Urinary bladder (tissue), 4 donors: ENCODE measurements at places on chromosomes 1 and 21.

DNA sequence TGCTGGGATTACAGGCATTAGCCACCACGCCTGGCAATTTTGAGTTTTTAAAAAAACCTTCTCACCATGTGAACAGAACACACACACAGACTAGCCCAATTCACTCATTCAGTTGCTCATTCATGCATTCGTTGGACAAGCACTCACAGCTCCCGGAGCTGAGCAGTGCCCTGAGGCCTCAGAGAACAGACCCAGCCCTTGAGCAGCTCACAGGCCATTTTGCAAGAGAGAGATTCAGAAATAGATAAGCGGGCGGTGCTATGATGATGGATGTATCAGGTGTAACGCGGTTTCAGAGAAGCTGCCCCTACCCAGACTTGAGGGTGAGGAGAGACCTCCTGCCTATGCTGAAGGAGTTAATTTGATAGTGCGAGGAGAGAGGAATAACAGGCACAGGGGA lies 18.6 kb downstream of the PTAFR start:
- DNase-seq: no peak

DNA sequence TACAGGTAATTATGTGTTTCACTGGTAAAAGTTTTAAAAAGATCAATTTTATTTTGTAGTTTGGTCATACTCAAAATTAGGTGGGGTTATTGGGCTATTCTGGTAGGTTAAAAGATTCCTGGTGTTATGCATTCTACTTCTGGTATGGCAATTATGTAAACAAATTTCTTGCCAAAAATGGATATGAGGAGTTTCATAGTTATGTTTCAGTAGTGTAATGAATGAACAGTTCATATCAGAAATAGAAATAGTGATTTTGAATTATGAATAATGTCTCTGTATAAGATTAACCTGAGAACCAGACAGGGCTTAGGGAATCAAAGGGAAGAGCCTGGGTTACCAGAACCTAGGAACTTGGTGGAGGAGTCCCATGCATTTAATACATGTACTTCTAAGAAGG lies 15.9 kb downstream of the ATF6 start:
- DNase-seq: no peak

DNA sequence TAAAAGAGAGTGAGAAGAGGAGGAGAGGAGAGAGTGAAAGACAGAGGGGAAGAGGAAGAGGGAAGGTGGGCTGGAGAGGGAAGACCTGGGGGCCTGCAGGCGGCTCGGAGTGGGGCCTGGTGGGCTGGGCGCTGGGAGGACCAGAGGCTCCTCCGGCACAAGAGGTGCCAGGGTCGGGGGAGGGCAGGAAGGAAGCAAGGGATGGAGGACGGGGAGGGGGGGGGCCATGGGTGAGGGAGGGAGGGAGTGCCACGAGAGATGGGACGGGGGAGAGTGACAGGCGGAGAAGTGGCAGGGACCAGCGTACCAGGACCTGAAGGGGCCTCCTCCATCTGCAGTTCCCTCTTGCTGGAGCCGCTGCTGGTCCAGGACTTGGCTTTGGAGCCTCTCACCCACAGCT lies 87.7 kb downstream of the CASZ1 start:
- no peak for DNase-seq

DNA sequence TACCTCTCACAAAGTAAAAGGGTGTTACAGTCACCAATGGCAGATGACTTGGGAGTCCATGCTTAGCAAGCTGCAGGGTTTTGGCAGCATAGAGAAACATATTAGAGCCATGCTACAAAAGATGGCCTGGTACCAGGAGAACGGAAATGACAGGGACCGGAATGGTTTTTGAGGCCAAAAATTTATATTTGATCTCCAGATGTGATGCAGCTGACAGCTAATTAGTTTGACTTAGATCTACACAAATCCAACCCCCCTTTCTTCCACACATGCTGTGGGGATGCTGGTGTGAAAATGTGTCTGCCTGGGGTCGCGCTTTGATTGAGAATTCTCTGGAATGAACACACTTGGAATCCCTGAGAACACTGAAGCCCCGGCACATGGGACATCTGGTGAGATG lies 26.5 kb downstream of the SYF2 start:
- no peak for DNase-seq

GRCh38 chr1:205665201-205666045 lies 14.9 kb downstream of the SLC45A3 start:
- DNase-seq: no peak

DNA sequence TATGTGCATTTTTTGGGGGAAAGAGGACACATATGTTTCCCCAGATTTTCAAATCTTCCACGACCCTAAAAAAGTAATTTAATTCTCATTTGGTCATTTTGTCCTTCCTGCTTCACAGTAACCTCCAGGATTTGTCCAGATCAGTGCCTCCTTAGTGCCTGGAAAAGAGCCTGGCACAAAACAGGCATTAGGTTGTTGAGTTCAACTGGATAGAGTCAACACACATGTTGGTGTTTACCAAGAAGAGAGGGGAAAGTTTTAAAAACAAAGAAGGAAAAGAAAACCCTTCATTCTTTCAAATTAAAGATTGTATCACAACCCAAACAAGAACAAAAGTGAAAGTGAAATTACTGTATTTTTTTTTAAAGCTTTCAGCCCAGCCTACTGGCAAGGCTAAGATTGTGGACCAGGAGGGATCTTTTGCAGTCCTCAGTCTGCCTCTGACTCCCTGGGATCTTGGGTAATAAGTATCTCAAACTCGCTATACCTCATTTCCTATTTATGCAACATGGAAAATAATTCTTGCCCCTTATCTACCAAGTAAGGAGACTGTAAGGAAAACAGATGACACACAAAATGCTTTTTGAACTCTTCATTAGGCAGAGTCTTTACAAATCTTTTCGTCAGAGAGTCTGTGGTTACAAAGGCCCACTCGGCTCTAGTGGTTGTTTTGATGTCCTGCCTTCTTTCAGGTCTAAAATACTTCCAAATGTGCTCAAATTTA lies 57.8 kb downstream of the ZNF281 start:
- no peak for DNase-seq

DNA sequence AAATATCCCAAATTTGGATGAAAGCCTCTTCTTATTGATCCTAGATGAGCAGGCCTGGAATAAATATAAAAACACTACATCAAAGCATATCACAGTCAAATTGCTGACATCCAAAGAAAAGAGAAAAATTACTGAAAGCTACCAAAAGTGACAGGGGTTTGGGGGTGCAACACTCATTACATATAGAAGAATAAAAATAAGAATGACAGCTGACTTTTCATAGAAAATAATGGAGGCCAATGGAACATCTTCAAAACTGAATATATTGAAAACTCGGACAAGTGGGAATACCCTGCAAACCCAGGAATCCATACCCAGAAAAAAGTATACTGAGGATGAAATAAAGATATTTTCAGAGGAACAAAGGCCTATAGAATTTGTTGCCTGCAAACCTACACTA lies 84.0 kb downstream of the FOXJ3 start:
- no peak for DNase-seq

GRCh38 chr1:10208537-10208936 lies 1.8 kb upstream of the KIF1B start:
- DNase-seq: no peak

GRCh38 chr1:96967311-96967710 lies 245.7 kb downstream of the PTBP2 start:
- DNase-seq: no peak

- DNase-seq: no peak
Measured at GRCh38 chr1:97895278-97895677, 25.6 kb downstream of the DPYD start.

DNA sequence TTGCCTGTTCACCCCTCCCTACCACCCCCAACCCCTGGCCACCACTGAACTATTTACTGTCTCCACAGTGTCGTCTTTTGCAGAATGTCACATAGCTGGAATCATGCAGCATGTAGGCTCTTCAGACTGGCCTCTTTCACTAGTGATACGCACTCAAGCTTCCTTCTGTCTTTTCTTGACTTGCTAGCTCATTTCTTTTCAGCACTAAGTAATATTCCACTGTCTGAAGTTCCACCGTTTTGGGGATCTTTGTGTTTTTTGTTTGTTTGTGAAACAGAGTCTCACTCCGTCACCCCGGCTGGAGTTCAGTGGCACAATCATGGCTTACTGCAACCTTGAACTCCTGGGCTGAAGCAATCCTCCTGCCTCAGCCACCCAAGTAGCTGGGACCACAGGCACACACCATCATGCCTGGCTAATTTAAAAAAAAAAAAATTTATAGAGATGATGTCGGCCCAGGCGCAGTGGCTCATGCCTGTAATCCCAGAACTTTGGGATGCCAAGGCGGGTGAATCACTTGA lies 43.4 kb upstream of the SLC25A33 start:
- no peak for DNase-seq

DNA sequence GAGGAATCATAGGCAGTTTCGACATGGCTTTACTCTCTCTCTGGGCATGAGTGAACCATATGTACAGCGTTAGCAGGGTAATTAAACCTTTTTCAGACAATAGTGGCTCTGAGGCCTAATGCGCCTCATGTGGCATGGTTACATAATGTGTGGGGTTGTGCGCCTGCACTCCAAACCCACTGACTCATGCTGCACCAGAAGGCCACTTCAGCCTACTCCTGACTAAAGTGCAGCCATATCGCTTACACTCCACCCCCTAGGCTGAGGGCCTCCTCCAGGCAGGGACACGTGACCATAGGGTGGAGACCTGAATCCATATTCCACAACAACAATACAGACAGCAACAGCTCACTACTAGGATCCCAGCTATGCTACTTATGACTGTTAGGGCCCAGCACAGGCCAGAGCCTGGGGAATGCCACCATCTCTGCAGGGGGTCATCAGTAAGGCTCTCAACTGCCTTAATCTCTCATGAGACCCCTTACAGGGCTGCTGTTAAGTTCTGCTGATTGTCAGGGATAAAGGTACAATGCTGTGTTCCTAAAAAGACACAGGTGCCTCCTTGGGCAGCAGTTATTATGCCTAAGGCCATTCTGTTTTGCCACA lies 13.4 kb upstream of the ODF2L start:
- no peak for DNase-seq

GRCh38 chr1:31799196-31799894 lies 16.5 kb downstream of the SPOCD1 start:
- DNase-seq: no peak

DNA sequence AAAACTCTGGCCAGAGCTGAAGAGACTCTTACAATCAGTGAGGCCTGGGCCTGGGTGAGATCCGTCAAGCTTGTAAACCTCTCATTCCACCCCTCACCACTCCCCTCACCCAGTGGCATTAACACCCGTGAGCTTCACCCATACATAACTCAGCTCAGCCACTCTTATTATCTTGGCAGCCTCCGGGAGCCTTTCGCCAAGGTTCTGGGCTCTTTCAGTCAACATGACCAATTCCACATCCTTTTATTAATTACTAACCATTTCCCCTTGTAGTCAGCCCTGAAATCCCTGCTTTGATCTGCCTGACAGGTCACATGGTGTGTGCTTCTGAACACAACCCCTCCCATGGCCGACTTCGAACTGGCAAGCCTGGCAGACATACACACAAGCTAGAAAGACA lies 134.8 kb downstream of the SETD4 start:
- DNase-seq: no peak

DNA sequence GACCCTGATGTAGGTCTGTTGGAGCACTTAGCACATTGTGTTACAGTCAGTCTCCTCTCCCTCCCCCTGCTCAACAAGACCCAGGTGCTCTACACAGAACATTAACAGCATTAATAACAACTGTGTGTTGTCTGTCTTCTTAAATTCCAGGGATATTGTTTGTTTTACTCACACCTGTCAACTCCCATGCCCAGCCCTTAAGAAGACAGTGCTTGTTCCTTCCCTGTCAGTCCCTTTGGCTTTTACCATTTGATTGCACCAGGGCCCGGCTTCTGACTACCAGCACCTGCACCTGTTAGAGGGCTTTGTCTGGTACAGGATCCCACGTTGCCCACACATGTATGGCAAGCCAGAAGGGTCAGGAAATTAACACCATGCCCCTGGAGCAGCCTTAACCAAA lies 11.7 kb downstream of the RIMKLA start:
- DNase-seq: no peak

DNA sequence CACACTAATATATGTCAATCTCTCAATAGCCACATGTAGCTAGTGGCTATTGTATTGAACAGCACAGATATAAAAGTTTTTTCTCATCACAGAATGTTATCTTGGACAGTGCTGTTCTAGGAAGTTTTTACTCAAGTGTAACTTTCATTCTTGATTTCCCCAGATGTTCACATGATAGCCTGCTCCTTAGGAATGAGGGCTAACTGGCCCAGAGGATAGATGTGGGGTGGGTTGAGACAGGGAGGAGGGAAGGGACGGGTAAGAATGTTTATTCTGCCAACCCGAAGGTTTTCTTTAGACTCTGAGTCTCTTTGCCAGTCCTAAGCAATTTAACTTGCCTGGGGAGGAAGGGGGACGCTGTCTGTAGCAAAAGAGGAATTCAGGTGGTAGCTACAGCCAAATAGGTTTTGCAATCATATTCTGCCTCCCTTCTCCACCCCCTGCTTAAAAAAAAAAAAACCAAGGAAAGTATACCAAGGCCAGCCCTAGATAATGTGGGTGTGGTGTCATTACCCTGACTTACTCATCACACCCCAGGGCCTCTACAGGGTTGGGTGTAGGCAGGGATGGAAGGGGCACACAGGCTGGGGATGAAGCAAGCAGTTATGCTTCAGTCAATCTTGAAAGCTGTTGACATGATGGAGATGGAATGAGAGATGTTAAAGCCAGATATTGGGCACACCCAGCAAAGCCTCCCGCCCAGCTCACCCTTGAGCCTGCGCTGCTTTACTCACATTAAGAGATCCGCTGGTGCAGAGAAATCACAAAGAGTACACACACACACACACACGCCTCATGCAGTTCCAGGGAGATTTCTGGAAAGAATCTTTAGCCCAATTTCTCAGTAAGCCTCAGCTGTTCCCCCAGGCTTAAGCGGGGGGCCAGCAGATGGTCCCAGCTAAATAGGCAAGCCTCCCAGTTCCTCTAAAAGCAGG lies 59.9 kb downstream of the PLXNA2 start:
- DNase-seq: peak; percentile 62

- no peak for DNase-seq
Measured at GRCh38 chr1:95034506-95034905, 38.2 kb downstream of the ALG14 start.

GRCh38 chr1:160747717-160748116 lies 8.7 kb downstream of the SLAMF7 start:
- DNase-seq: no peak

DNA sequence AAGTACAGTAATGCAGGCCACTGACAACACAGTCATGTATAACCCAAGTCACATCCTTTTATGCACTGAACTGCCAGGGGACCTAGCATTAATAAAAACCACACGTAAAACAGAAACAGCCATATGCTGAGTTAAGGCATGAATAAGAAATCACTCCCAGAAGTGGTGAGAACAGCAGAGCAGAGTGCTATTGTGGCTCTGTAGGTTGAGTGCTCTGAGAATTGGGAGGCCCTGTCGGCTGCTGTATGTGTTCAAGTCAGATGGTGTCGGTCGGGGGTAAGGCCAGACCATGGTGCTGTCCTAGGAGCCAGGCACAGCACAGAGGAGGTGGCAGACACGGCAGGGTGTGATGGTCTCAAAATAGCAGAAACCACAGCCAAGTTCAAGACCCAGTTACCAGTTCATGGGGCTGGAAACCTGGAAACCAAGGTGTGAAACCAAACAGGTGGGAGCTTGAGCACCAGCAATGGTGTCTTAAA lies 126.6 kb upstream of the COA6 start:
- DNase-seq: no peak
